ENCODE measurements at places on chromosomes 3 and 15.
A peak's percentile ranks its signal among the peaks of the same experiment; 100 is the strongest.

GRCh38 chr3:30539772-30540171 lies 66.6 kb upstream of the TGFBR2 start:
- no peak for DNase-seq

- no peak for DNase-seq
Observed at GRCh38 chr3:156158656-156159295, 38.4 kb downstream of the KCNAB1 start.

DNA sequence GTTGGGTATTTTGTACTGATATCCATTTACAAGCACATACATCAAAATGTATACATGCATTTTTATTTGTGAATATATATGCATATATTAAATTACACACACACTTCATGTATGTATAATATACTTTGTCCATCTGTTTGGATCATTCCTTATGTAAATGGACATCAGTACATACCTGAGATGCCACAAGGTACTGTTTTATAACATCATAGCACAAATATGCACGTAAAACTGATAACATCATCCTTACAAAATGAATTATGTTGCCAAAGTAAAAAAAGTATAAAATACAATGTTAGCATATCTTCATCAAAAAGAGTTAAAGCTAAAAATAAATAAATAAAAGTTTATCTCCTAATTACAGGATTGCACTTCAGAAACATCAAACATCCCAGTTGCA lies 634.8 kb upstream of the UBE2E2 start:
- DNase-seq, result no peak

DNA sequence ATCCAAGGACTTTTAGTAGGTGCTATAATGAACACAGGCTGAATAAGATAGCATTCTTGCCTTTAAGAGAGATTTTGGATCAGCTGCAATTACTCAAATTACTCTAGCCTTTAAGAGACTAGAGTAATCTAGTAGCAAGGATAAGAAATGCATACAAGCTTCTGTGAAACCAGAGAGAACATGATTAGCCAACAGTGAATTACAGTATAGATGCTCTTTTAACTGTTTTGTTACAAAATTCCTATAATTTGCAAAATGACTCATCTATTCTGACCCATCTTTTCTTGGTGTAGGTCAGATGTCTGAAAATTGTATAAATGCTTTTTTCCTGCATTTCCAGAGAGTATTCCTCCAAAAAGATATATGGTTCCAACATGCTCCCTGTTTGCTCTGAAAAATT lies 66.9 kb downstream of the CEP63 start:
- no peak for DNase-seq

- no peak for DNase-seq
Observed at GRCh38 chr3:184078851-184079250, 18.0 kb upstream of the HTR3E start.

DNA sequence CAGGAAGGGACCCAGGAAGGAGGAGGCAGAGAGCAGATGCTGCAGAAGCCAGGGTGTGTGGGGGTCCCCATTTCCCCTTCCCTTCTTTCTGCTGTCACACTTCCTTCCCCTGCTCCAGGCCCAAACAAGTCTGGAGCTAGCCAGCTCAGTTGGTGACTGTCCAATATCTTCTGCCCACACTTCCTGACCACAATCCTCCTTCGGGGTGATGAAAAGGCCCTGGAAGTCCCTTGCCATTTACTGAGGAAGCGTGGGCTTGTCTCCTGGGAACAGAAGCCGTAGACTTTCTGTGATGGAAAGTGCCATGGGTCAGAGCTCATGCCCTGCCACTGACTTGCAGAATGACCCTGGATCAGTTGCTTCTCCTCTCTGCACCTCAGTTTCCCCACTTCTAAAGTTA lies 39.0 kb downstream of the ANAPC13 start:
- DNase-seq, result no peak

DNA sequence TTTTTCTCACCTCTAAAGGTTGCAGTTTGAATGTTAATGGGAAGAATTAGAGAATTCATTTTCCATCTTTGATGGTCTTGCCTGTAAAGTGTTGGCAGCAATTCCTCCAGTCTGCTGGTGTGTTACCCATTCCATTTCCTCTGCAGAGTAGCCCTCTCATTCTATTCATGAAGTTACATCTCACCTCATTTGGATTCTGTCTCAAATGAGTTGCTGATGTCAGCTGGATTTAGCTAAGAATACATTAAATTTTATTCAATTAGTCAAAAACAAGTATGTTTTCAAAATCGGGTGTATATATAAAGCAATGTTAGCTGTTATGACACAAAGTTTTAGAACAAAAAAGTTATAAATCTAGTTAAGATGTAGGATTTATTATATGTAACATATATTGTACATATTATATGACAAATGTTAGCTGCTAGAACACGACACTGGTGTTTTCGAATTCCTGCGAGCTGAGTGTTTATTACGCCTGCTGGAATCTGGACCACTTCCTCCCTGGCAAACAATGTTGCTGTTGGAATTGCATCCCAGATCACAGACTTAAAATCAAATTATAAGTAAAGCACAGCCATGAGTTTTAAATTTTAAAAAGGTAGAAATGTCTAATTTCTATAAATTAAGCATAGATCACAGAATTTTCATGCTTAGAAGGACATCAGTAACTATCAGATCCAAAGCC lies 516.2 kb downstream of the OCA2 start:
- DNase-seq, result no peak

- DNase-seq, result peak; percentile 9
Observed at GRCh38 chr3:120506828-120507774, 56.3 kb upstream of the FSTL1 start.

GRCh38 chr15:100201376-100202280 lies 140.1 kb downstream of the ADAMTS17 start:
- no peak for DNase-seq

GRCh38 chr15:90880381-90881145 lies 3.7 kb upstream of the FES start:
- no peak for DNase-seq

- DNase-seq, result no peak
Observed at GRCh38 chr3:104604326-104605010, 762.2 kb upstream of the ALCAM start.

GRCh38 chr15:77547801-77548588 lies 84.7 kb downstream of the LINGO1 start:
- no peak for DNase-seq

DNA sequence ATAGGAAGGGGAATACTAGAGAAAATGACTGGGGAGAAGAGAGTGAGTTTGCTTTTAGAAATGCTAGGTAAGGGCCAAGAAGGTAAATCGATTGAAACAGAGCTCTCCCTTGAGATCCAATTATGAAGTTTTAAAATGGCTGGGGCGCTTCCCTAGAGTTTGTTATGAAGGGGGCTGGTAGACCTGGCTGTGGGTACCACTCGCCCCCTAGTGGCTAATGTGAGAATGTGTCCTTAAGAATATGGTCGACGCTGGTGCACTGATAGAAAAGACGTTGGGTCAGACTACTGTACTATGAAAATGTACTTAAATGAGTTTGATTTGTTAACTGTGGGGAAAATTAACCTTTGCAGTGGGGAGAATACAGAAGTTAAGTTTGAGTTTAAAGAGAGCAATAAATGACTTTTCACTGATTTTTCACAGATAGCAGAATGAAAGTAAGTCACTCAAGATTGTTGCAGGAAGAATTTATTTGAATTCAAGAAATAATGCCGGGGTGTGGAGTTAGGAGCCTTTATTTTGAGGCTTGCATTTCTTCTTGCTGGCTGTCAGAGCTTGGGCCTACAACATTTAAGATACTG lies 9.2 kb downstream of the TMPRSS7 start:
- DNase-seq, result peak; percentile 80

- DNase-seq, result no peak
Observed at GRCh38 chr15:99980752-99981151, 247.5 kb upstream of the LYSMD4 start.

DNA sequence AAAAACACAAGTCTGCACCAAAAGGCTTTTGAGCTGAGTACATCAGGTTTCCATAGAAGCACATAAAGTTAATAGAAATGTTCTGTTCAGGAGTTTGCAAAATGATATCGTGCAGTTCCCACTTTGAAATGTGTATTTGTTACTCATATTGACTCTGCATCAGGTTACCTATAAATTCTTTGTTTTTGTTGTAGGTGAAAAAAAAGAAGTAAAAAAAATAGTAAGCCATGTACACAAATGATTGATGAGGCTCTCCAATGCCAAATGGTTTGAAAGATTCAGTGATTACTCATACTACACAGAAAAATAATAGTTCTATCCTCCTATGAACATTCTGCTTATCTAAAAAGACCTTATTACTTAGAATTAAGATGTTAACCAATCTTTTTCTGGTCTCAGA lies 287.3 kb upstream of the MME start:
- DNase-seq, result no peak

DNA sequence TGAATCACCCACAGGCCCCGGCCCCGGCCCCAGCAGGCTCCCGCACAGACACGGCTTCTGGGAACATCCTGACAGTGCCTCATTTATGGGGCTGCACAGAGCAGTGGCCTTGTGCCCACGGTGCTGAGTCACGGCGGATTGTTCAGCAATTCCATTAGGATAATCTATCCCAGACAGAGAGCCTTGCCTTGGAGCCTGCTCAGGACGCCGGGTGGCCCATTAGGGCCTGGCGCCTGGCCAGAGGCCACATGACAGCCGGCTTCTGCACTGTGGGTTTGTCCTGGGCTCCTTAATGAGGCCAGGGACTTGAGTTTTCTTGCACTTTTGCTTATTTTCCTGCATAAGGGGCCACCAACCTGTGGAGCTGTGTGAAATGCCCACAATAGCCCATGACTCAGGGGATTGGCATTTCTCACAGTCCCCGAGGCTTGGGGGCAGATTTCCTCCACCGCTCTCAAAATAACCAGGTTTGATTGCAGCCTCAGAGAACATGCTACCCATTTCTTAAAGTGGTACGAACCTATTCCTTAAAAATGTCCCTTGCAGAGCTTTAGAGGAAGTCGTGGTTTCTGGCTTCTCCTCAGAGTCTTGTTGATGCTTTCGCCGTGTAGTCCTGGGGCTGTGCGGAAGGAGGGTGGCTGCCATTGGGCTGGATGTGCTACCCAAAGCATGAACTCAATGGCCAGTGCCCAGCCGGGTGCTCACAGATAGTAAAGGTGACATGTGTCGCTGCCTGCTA lies 19.0 kb downstream of the SYNM start:
- no peak for DNase-seq

DNA sequence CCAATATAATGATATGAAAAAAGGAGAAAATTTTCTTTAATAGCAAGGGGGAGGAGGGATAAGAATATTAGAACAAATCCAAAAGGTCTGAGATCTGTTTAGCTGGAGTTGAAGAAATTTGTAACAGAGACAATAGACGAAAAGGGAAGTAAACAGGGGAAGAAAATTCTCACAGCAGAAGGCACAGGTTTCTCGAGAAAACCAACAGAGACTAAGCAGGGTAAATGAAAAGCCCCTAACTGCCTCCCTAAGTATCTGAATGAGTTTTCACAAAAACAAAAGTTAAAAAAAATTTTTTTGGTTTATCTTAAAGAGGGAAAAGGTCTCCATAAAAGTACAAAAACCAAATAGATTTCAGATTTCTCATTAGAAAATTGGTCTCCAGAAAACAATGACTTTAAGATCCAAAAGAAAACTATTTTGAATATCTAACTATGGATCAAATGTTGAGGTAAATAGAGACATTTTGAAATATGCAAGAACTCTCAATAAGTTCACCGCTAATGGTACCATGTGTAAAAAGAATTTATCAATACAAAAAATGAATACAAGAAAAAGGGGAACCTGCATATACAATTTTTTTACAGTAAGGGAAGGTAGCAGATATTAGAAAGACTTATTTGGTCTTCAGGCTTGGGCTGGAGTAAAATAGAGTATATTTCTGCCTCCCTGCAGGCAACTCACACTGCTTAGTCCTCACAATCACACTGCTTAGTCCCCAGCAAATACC lies 23.9 kb upstream of the NEK10 start:
- no peak for DNase-seq

DNA sequence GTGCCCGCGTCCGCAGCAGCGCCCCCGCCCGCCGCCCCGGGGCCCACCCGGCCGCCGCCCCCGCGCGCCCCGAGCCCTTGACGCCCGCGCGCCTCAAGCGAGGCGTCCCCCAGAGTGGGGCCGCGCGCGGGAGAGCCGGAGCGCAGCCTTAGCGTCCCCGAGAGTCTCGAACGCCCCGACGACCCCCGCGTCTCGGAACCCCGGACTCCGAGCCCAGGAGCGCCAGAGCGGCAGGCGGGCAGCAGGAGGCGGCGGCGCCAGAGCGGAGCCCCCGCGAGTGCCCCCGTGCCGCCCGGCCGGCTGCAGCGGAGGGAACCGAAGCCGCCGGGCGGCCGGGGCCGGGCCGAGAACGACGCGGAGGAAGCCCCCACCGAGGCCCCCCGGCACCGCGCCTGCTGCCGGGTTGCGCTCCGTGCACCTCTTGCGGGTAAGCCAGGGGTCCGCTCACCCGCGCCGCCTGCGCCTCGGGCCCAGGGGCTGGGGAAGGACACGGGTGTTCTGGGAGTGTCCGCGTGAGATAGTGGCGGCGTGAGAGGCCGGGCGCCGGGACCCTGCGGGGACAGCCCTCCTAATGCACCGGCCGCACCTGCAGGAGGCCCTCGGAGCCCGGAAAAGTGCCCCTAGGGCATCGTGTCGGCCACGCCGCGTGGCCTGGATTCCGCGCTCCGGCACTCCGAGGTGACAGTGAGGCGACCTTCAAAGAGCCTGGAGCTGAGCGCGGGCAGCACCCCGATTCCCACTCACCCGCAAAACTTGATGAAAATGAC lies 52.0 kb upstream of the ULK4 start:
- DNase-seq, result no peak

Measured in NCI-H510A treated with DMSO at 0.1 percent for 48 hours (cell line).